ENCODE measurements at places on chromosomes 4 and X.
A peak's percentile ranks its signal among the peaks of the same experiment; 100 is the strongest.

DNA sequence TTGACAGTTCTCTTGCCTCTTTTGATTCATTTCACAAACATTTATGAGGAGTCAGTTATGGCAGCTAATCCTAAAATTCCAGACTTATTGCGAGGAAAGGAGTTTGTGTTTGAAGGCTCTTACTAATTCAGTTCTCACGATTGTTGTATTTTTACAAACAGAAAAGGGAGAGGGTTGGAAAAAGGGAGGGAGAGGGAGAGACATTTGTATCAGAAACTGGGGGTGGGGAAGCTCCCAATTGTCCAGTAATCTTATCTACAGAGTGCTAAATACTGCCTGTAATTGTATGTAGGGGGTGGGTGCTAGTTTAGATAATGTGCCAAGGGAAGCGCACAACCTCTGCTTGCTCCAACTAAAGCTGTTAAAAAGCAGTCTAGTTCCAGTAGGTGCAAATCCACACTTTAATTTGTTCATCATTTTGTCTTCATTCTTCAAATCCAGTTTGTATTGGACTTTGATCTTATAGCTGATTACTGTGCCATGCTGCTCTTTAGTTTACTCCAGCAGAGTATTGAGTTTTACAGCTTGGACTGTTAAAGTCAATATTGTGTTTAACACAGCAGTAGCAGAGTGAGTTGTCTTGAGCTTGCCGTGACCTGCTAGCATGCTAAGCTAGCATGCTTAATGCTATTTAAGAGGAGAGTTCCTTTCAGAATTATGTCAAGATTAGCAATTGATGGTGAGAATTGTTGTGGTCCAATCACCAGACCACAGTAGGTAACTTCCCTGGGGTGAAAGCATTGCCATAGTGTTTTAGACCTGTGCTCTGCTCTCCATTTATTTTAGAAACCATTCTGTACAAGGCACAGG lies 13.9 kb downstream of the FNIP2 start:
- DNase-seq, result no peak

DNA sequence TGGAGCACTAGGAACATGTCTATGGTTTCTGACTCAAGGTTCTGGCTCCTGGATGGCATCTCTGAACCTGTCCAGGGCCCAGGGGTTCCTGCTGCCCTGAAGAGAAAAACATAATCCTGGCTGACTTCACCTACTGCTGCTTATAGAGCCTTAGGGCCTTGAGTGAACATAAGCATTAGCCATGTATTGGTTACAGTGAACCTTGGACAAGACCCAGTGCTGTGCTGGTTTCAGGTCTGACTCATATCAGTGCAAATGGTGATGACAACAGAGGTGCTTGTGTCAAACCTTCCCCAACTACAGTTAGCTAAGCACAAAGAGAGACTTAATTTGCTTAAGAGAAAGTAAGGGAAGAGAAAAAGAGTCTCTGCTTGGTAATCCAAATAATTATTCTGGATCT lies 1047.2 kb downstream of the GLUD2 start:
- no peak for DNase-seq

DNA sequence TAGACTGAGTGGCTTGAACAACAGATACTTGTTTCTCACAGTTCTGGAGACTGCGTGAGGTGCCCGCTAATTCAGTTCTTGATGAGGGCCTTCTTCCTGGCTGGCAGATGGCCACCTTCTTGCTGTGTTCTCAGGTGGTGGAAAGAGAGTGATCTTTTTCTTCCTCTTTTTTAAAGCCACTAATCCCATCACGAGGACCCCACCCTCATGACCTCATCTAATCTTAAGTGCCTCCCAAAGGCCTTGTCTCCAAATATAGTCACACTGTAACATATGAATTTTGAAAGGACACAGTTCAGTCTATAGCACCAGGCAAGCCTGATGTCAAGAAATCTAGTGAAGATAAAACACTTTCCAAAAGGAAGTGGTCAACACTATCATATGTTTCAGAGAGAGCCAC lies 12.4 kb downstream of the VAMP7 start:
- no peak for DNase-seq

- DNase-seq, result peak; percentile 65
These were observed 528 bp upstream of the SNCA start for GRCh38 chr4:89837385-89837992.

DNA sequence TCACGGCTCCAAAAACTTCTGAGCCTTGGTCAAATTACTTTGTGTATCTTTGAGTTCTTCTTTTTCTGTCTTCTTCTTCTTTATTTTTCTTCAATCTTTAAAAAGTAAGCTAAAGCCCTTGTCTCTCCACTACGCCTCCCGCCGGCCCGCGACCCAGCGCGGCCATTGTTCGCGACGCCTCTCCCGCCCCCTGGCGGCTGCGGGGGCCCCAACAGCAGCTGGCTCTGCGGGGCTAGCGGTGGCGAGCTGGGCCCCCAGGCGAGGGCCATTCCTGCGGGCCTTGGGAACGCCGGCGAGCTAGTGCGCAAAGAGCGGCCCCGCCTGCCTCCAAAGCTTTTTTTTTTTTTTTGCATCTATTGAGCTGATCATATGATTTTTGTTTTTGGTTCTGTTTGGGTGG lies 119.1 kb downstream of the TGIF2LX start:
- DNase-seq, result no peak

- DNase-seq, result no peak
These were observed 14.4 kb upstream of the DUSP9 start for GRCh38 chrX:153632595-153632946.

GRCh38 chrX:49915361-49916222 lies 6.8 kb upstream of the CLCN5 start:
- DNase-seq, result peak; percentile 62

DNA sequence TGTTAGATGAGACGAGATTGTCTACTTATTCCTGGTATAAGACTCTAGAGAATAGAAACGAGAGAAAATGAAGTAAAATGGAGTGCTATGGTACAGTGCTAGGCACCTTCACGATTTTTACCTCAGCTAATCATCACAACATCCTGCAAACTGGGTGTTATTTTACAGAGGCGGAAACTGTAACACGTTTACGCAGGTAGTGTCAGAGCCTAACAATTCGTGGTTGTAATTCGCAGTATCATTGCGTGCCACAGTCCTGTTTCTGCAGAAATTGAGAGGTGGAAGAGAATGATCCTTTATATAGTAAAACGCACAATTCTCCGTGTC lies 383 bp upstream of the TBC1D19 start:
- DNase-seq, result no peak

DNA sequence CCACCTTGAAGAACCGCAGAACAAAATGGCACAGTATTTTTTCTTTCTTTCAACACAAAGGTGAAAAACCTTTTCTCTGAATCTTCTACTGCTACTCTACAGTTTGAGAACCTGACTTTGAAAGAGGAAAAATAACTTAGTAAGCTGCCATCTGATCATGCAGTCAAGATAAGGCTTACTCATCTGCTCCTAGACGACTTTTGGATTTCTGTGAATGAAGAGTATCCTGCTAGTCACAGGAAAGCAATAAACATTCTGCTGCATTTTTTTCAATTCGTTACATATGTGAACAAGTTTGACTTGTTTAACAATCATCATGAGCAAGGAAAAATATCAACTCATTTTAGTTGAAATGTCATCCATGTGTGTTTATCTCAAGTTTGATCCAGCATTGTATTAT lies 25.2 kb downstream of the TIGD2 start:
- no peak for DNase-seq

DNA sequence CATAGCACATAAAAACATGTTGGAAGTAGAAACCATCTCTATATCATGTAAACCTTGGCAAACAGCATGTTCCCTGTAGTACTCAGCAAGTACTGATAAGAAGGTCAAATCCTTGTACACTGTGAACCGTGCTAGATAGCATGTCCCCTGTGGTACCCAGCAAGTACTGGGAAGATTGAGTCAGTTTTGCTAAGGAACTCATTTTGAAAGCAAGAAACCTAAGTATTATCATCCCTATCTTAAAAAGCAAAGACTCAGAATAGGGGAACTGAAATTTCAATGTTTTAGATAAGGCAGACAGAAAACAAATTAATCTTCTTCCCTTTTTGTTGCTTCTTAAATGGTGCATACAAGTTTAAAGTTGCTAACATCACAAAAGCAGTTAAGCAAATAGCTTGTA lies 180.2 kb downstream of the RBM46 start:
- DNase-seq, result peak; percentile 44

DNA sequence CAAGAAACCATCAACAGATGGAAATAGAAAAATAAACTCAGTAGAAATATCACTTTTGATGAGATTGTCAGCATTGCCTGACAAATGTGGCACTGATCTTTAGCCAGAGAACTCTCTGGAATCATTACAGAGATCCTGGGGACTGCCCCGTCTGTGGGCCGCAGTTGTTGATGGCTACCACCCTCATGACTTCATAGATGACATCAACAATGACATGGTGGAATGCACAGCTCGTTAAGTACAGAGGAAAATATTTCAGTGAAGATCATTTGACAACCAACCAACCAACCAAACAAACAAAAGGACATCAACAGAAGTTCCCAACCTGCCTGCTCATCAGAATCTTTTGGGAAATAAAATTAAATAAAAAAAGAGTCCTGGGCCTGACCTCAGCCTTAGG lies 132.6 kb downstream of the UCHL1 start:
- DNase-seq, result no peak

GRCh38 chr4:126375462-126376054 lies 1060.8 kb downstream of the FAT4 start:
- peak; percentile 9 for DNase-seq

GRCh38 chr4:89134775-89135319 lies 23.5 kb downstream of the TIGD2 start:
- peak; percentile 94 for DNase-seq

GRCh38 chr4:71113294-71113693 lies 119.8 kb downstream of the DCK start:
- no peak for DNase-seq

DNA sequence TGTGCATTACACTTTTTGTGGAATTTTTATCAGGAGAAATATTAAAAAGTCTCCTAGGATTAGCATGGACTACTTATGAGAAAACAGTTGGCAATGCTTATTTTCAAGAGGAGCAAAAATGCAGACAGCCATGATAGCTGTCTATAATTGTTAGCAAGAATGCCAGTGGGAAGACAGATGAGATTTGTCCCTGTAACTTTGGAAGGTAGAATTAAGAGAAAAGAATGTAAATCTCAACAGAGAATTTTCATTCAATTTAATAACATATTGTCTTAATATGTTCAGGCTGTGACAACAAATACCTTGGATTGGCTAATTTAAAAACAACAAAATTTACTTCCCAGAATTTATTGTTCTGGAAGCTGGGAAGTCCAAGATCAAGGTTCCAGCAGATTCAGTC lies 349.2 kb downstream of the IQCM start:
- DNase-seq, result no peak

DNA sequence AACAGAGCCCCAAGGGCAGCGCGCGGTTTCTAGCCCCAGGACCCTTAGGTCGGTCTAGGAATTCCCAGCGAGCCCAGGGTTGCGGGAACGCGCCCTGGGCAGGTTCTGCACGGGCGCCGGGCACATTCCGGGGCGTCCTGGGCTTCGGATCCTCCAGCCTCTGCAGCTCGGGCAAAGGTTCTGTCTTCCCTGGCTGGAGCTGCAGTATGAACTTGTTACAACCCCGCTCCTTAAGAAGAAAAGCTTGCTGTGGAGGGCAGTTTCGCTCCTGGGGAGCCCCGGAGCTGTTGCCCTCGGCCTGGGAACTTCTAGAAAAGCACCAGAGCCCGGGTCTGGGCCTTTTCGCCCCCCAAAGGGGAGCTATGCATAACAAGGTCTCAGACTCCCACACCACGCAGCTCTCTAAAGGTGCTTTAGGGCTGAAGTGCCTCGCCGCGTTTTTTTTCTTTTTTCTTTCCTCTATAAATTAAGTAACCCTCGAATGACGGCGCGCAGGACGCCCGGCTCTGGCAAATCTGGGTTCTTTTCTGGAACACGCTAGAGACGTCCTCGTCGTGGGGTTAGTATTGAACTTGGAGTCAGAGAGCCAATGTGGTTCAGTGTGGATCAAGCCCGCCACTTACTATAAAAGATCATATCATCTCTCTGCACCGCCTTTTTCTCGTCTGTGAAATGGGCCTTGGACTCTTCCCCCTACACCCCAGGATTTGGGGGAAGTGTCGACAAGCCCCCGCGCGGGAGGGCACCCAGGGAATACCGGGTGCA lies 5.7 kb downstream of the MSX1 start:
- DNase-seq, result peak; percentile 23

- DNase-seq, result no peak
These were observed 28.1 kb downstream of the SPANXC start for GRCh38 chrX:141214196-141214595.

GRCh38 chrX:150063138-150063518 lies 124.8 kb upstream of the EOLA2 start:
- no peak for DNase-seq

GRCh38 chr4:177006331-177006730 lies 213.6 kb upstream of the VEGFC start:
- DNase-seq, result no peak

Measured in cardiac muscle cell (in vitro differentiated cells and primary cell).